ENCODE measurements at places on chromosomes 11 and 22. TPM values are rescaled to one million over a fixed set of nuclear protein-coding genes. Genes with fewer than 3 reads are reported as not detected.

Gene SLC25A18
- total RNA-seq: not detected

Gene BTBD18
- not detected for total RNA-seq

Gene SBF2
- 45.7 TPM for total RNA-seq

Gene HBG2
- total RNA-seq: 0.32 TPM

Gene XKR3
- total RNA-seq: not detected

Gene INPP5J
- 0.16 TPM for total RNA-seq

Gene PTPRJ
- 1.8 TPM for total RNA-seq

Gene FAM83F
- not detected for total RNA-seq

Gene C22orf42
- not detected for total RNA-seq

Gene NOX4
- 0.26 TPM for total RNA-seq

Gene OR4D5
- total RNA-seq: not detected

Measured in bronchial smooth muscle cell (primary cell).